Esophagus mucosa (tissue), 1 donor: ENCODE measurements at places on chromosomes 13 and 19. TPM values are rescaled to one million over a fixed set of nuclear protein-coding genes. Genes with fewer than 3 reads are reported as not detected.

Gene KLK14
- total RNA-seq = 0.68 TPM

Gene RASIP1
- total RNA-seq = 7.3 TPM

Gene KLF1
- not detected for total RNA-seq

Gene COMMD6
- total RNA-seq = 95.7 TPM

Gene RNF225
- total RNA-seq = 14.7 TPM

Gene CABP5
- total RNA-seq = not detected

Gene GPR12
- 0.16 TPM for total RNA-seq

Gene IZUMO2
- total RNA-seq = not detected

Gene HOOK2
- total RNA-seq = 38.2 TPM

Gene GPR4
- 0.56 TPM for total RNA-seq

Gene KCNN4
- 4.1 TPM for total RNA-seq

Gene CPB2
- total RNA-seq = not detected

Gene ZNF28
- 10.2 TPM for total RNA-seq

Gene NKPD1
- total RNA-seq = 1.00 TPM

Gene GJB6
- 369 TPM for total RNA-seq
